Stomach (tissue), 19 donors: ENCODE measurements at places on chromosomes 7 and 10. TPM values are rescaled to one million over a fixed set of nuclear protein-coding genes. Genes with fewer than 3 reads are reported as not detected.
A peak's percentile ranks its signal among the peaks of the same experiment; 100 is the strongest.

DNA sequence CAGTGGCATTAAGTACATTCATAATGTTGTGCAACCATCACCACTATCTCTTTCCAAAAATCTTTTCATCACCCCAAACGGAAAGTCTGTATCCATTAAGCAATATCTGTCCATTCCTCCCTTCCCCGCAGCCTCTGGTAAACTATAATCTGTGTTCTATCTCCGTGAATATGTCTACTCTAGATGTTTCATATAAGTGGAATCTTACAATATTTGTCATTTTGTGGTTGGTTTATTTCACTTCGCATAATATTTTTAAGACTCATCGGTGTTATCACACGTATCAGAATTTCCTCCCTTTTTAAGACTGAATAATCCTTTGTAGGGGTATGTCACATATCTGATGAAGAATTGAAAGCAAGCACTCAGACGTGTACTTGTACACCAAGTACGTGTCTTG lies 86.0 kb upstream of the FGFR2 start:
- H3K27ac ChIP-seq, result no peak overlapping the region
- no peaks in the 10 kb centered on the region for H3K27me3 ChIP-seq
- no peaks in the 10 kb centered on the region for H3K4me1 ChIP-seq
- no peaks in the 10 kb centered on the region for H3K36me3 ChIP-seq
- no peak overlapping the region for H3K4me3 ChIP-seq

Gene PPP1R17
- total RNA-seq, result not detected

- H3K4me3 ChIP-seq, result no peak overlapping the region
- no peaks in the 10 kb centered on the region for H3K4me1 ChIP-seq
- no peak for DNase-seq
- no peaks in the 10 kb centered on the region for H3K27me3 ChIP-seq
- H3K36me3 ChIP-seq, result no peaks in the 10 kb centered on the region
- no peak overlapping the region for H3K27ac ChIP-seq
These were observed 32.7 kb downstream of the PKD1L1 start for GRCh38 chr7:47915616-47915976.

Gene STEAP2
- total RNA-seq, result 52.7 TPM

Gene RAB19
- 0.87 TPM for total RNA-seq

DNA sequence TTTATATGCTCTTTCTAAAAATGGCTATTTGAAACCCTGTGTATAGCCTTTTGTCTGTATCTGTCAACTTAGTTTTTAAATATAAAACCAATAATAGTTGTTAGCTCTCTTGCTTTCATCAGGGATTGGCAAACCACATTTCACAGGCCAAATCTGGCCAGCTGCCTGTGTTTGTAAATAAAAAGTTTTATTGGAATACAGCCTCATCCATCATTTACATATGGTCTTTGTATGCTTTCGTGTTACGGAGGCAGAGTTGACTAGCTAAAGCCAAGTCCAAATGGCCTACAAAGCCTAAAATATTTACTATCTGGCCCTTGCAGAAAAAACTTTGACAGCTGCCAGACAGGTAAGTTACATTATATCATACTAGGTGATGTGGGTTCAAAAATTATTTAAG lies 235.0 kb downstream of the BICC1 start:
- H3K27ac ChIP-seq, result no peak overlapping the region
- H3K27me3 ChIP-seq, result no peaks in the 10 kb centered on the region
- DNase-seq, result no peak
- H3K4me3 ChIP-seq, result no peak overlapping the region

Gene AKR1C1
- 227 TPM for total RNA-seq

DNA sequence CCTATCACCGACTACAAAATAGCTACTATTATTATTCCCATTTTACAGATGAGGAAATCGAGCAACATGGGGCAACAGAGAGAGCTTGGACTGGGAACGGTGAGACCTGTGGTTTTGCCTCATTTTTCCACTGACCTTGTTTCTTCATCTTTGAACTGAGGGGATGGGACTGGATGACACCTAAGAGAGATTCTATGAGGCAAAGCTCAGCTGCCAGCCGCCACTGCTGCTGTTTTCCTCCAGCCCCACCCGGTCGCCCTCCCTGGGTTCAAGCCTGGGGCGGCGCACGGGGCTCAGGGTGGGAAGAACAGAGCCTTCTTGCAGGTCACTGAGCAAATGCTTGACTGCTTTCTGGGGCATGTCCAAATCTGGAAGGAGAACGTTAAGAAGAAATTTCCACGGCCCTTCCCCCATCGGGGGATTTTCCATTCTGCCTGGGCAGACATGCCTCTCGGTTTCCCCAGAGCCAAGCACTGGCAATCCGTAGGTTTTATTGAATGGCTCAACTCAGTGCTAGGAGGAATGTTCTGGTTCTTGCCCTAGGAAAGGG lies 12.3 kb downstream of the DDIT4 start:
- H3K27ac ChIP-seq, result no peak overlapping the region
- no peaks in the 10 kb centered on the region for H3K27me3 ChIP-seq
- H3K36me3 ChIP-seq, result no peaks in the 10 kb centered on the region
- peak; percentile 39 for DNase-seq

Gene ZCWPW1
- not detected for total RNA-seq

Gene RFC2
- 39.1 TPM for total RNA-seq

Gene ANTXRL
- not detected for total RNA-seq

GRCh38 chr7:137110535-137110934 lies 233.0 kb downstream of the PTN start:
- H3K4me3 ChIP-seq, result no peak overlapping the region
- no peaks in the 10 kb centered on the region for H3K36me3 ChIP-seq
- no peak for DNase-seq
- H3K4me1 ChIP-seq, result no peaks in the 10 kb centered on the region

DNA sequence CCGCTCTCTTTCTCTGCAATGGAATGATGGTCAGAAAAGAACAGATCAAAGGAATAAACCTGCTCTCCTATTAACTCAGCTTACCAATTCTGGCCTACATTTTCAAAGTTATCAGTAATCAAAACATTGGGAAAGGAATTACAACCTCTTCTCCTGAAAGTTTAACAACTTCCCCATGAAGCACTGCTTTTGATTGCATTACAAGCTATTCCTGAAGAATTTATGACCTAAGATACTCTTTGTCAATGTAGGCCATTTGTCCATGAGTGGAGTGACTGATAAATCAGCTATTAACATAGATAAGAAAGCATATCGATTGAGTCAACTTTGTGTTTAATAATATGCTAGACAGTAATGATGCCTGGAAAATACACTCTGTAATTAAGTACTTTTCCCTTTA lies 271.7 kb upstream of the C7orf33 start:
- no peak overlapping the region for H3K4me3 ChIP-seq
- H3K27ac ChIP-seq, result no peak overlapping the region
- DNase-seq, result no peak
- H3K36me3 ChIP-seq, result no peaks in the 10 kb centered on the region
- H3K4me1 ChIP-seq, result no peaks in the 10 kb centered on the region
- H3K27me3 ChIP-seq, result no peaks in the 10 kb centered on the region

Gene NACAD
- total RNA-seq, result 0.29 TPM

Gene CHST15
- 30.4 TPM for total RNA-seq

GRCh38 chr7:133517766-133518165 lies 264.9 kb downstream of the EXOC4 start:
- no peaks in the 10 kb centered on the region for H3K36me3 ChIP-seq
- no peak overlapping the region for H3K4me3 ChIP-seq
- no peaks in the 10 kb centered on the region for H3K27me3 ChIP-seq
- no peak overlapping the region for H3K27ac ChIP-seq
- no peaks in the 10 kb centered on the region for H3K4me1 ChIP-seq

DNA sequence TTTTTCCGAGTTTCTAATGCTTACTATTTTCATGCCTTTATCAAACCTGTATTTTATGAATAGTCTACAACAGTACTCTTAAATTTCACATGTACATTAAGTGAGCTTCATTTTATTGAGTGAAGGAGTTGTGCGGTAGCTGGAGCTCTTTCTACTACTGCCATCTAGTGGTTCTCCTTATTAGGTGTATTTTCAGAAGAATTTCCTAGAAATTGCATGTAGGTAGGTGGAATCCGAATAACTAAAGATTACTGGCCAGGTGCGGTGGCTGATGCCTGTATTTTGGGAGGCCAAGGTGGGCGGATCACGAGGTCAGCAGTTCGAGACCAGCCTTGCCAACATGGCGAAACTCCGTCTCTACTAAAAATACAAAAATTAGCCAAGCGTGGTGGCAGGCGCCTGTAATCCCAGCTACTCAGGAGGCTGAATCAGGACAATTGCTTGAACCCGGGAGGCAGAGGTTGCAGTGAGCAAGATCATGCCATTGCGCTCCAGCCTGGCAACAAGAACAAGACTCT lies 38.3 kb downstream of the LRRC72 start:
- no peaks in the 10 kb centered on the region for H3K36me3 ChIP-seq
- H3K4me1 ChIP-seq, result no peaks in the 10 kb centered on the region
- H3K4me3 ChIP-seq, result no peak overlapping the region
- H3K27me3 ChIP-seq, result no peaks in the 10 kb centered on the region

DNA sequence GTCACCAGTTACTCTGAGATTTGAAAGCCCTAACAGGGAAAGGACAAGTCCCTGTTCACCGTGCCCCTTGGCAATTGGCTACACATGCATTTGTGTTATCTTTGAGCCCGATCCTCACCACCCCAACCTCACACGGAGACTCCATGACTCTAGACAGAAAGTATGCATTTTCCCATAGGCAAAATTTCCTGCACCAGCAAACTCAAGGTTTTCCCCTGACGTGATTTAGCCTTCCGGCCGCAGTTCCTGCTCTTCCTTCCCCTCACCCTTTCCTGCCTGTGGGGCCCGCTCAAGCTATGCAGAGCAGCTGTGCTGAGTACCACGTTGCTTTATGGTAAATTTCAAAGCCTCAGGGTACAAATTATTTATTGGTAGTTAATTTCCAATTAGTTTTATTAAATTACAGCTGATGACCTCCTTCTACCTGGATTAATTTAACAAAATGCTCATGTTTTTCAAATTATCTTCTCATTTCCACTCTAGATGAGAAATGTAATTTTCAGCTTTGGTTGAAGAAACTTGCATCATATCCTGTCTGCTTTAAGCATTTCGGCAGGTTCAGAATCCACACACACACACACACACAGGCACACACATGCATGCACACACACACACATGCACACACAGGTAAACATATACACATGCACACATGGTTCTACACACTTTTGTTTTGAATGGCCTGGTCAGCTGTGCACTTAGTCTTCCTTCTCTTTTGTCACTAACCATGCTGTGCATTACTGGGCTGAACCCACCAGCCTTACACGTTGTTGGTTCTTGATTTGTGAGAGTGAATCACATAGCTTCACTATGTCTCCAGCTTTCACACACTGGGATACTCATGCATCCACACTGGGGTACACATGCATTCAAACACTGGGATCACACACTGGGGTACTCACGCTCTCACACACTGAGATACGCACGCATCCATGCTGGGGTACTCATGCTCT lies 283.1 kb upstream of the PITRM1 start:
- no peaks in the 10 kb centered on the region for H3K27me3 ChIP-seq
- H3K4me3 ChIP-seq, result no peak overlapping the region
- peak; percentile 62 for DNase-seq
- H3K36me3 ChIP-seq, result no peaks in the 10 kb centered on the region
- H3K27ac ChIP-seq, result no peak overlapping the region

DNA sequence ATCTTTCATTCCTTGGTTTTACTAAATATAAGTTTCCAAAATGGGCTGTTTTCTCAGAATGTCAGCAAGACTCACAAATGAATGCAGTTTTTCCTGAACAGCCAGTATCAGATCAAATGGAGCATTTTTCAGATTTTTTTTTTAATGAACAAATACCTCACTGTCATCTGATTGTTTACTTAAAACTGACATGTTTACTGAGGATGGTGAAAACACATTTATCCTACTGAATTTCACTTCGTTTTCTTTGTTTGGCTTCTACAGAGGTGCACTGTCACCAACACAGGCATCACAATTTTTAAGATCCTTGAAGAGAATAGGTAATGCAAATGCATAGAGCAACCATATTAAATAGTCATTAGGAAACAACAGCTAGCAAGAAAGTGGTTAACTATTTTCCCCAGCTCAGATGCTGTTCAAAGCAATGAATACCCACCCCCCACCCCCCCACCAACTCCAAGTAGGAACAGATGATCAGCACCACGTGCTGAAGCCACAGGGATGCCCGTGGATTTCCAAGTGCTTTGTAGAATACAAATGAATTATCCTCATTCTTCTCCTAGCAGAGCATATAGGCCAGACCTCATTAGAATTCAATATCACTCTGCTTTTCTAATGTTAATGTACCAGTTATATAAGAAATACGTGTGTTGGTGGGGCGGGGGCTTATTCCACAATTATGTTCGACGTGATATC lies 205.9 kb downstream of the SKAP2 start:
- no peaks in the 10 kb centered on the region for H3K4me1 ChIP-seq
- H3K27me3 ChIP-seq, result peaks cover 15% of the 10 kb centered on the region
- no peak overlapping the region for H3K4me3 ChIP-seq
- no peaks in the 10 kb centered on the region for H3K36me3 ChIP-seq

- no peak overlapping the region for H3K4me3 ChIP-seq
- no peak for DNase-seq
- no peaks in the 10 kb centered on the region for H3K27me3 ChIP-seq
- peaks cover 53% of the 10 kb centered on the region for H3K4me1 ChIP-seq
- peaks cover 33% of the 10 kb centered on the region for H3K36me3 ChIP-seq
These were observed 44.1 kb downstream of the CHST3 start for GRCh38 chr10:72008096-72008981.

Gene CAV2
- 28.5 TPM for total RNA-seq

DNA sequence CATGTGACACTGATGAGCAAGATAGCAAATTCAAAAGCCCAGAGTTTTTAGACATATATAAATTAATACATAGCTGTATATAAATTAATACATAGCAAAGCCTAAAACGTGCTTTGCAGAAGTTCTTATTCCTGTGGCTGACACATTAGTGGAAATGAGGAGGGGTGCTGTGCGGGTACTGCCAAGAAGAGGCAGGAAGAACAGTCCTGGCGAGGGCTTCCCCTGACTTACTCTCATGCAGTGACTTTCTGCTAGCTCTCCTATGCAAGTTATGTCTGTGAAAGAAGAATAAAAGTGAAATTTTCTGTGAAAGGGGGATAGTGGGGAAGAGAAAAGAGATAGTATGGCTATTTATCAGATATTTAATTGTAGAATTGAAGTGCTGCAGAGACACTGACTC lies 27.6 kb downstream of the TWIST1 start:
- H3K27me3 ChIP-seq, result no peaks in the 10 kb centered on the region
- no peak for DNase-seq
- no peaks in the 10 kb centered on the region for H3K4me1 ChIP-seq
- no peak overlapping the region for H3K4me3 ChIP-seq

GRCh38 chr7:101862280-101863220 lies 45.1 kb downstream of the CUX1 start:
- no peaks in the 10 kb centered on the region for H3K36me3 ChIP-seq
- H3K27ac ChIP-seq, result no peak overlapping the region
- no peak for DNase-seq
- H3K27me3 ChIP-seq, result no peaks in the 10 kb centered on the region

GRCh38 chr10:100469756-100470155 lies 6.9 kb downstream of the WNT8B start:
- peaks cover 38% of the 10 kb centered on the region for H3K27me3 ChIP-seq
- no peaks in the 10 kb centered on the region for H3K4me1 ChIP-seq
- no peaks in the 10 kb centered on the region for H3K36me3 ChIP-seq
- no peak overlapping the region for H3K27ac ChIP-seq
- H3K4me3 ChIP-seq, result no peak overlapping the region
